Neuronal stem cell (in vitro differentiated cells): ENCODE measurements at places on chromosomes 7 and 10.

GRCh38 chr10:46328853-46329689 lies 42.3 kb downstream of the ANTXRL start:
- no peaks in the 10 kb centered on the region for H3K27me3 ChIP-seq
- DNase-seq, result no peak
- no peak overlapping the region for H3K27ac ChIP-seq

DNA sequence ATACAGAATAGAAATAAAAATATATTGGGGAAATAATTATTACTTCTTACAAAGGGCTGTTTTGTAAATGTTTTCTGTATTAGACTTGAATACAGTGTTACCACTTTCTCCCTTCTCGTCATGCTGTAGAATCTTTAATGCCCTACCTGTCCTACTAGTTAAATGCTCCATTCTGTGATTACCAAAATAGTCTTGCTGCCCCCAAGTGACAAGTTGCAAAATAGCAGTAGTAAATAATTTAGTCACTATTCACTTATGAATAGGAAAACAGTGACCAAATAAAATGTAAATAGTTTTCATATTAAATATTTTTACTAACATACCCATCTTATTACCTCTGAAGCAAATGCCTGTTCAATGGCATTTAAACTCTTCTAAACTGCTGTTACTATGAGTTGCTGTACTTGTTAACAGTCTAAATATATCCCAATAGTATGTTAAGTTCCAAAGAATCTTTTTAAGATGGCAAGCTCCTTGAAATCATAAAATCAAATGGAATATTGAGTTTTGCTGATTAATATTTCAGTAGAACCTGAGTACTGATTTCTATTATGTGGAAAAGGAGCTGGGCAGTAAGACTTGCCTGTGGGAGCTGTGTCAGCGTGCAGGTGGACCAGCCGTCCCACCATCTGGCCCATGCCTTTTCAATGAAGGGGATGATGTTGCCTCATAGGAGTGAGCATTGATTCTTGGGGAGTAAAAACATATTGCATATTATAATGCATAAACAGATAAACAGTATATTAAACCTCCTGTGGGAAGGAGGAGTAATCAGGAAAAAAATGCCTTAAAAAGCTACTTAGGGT lies 18.1 kb upstream of the OIT3 start:
- peaks cover 12% of the 10 kb centered on the region for H3K36me3 ChIP-seq
- H3K4me3 ChIP-seq, result no peak overlapping the region
- no peak for DNase-seq
- H3K4me1 ChIP-seq, result no peaks in the 10 kb centered on the region

DNA sequence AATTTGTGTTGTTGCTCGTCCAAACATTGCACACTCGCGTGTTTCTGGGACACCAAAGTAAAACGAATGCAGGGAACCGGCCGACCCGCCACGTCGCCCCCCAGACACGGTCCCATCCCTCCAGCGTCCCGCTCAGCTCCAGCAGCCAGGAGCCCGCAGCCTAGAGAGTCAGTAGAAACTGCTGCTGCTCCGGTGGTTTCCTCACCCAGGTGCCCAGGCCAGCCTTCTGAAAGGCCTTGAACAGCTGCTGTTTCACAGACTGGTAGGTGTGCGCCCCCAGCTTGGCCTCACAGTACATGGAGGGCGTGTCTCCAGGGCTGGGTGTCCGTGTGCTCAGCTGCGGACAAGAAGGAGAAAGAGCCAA lies 126.8 kb downstream of the WDR37 start:
- no peaks in the 10 kb centered on the region for H3K4me1 ChIP-seq
- H3K36me3 ChIP-seq, result no peaks in the 10 kb centered on the region
- H3K27me3 ChIP-seq, result no peaks in the 10 kb centered on the region
- no peak overlapping the region for H3K4me3 ChIP-seq
- no peak for DNase-seq

DNA sequence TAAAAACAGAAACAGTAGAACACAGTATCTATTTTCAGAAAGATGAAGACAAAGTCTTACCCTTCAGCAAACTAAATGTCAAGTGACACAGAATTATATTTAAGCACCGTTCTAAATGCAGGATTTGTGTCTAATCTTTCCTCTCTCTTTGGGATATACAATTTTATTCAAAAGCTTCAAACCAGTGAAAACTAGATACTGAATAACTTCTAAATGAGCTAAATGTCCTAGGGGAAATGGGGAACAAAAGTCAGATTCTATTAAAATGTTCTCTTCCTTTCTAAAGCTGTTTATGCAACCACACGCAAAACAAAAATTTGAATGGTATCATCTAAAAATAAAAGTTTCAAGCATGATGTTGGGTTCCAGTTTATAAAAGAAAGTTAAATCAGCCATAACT lies 136.4 kb upstream of the AOAH start:
- H3K4me3 ChIP-seq, result no peak overlapping the region
- no peaks in the 10 kb centered on the region for H3K36me3 ChIP-seq
- H3K27me3 ChIP-seq, result no peaks in the 10 kb centered on the region
- DNase-seq, result no peak

DNA sequence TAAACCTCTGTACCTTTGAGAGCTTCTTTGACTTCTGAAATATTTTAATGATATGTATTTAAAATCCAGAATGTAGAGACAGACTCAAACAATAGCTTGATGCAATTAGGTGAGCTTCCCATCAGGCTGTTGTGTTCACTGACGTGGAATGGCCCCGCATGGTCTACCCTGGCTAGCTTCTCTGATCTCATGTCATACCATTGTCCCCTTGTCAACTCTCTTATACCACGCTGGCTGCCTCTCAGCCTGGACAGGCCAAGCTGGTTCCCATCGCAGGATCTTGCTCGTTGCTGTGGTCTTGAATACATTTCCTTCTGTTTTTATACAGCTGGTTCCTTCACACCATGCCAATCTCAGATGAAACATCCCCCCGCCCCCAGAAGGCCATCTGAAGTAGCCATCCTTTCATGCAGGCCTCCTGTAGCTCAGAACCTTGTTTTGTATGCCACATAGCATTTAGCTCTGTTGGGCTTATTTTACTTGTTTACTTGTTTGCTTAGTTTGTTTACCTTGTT lies 84.2 kb downstream of the FANK1 start:
- H3K27me3 ChIP-seq, result no peaks in the 10 kb centered on the region
- DNase-seq, result no peak
- H3K4me1 ChIP-seq, result peaks cover 18% of the 10 kb centered on the region
- no peaks in the 10 kb centered on the region for H3K36me3 ChIP-seq

GRCh38 chr10:76192694-76193320 lies 761.4 kb downstream of the LRMDA start:
- no peak overlapping the region for H3K4me3 ChIP-seq
- H3K36me3 ChIP-seq, result no peaks in the 10 kb centered on the region
- H3K27ac ChIP-seq, result no peak overlapping the region
- H3K4me1 ChIP-seq, result peaks cover 5% of the 10 kb centered on the region
- no peaks in the 10 kb centered on the region for H3K27me3 ChIP-seq

GRCh38 chr7:130814778-130815335 lies 80.8 kb upstream of the KLF14 start:
- no peaks in the 10 kb centered on the region for H3K36me3 ChIP-seq
- H3K4me1 ChIP-seq, result no peaks in the 10 kb centered on the region
- no peak overlapping the region for H3K4me3 ChIP-seq
- DNase-seq, result no peak
- H3K27me3 ChIP-seq, result no peaks in the 10 kb centered on the region

DNA sequence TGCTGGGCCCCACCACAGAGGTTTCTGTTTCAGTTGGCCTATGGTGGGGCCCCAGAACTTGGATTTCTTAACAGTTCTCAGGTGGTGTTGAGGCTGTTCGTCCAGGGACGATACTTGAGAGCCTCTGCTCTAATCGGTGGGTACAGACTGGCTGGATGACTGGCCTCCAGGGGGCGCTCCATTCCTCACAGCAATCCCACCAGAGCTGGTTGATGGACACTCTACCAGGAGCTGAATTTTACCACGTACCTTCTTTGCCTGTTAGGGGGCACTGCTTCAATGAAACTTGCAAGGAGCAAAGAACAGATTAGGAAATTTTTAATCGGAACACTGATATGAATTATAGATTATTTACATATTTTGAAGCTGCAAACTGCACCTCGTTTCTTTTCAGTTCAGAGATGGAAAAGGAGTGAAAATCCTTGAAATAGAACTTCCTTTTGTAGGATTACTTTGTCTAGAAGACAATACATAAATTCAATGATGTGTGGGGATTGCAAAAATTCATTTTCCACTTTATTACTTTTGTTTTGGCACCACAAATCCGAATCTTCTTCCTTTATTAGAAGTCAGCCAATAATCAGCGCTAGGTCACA lies 44.8 kb downstream of the KBTBD2 start:
- H3K27ac ChIP-seq, result no peak overlapping the region
- H3K36me3 ChIP-seq, result no peaks in the 10 kb centered on the region
- H3K4me1 ChIP-seq, result no peaks in the 10 kb centered on the region
- no peaks in the 10 kb centered on the region for H3K27me3 ChIP-seq

DNA sequence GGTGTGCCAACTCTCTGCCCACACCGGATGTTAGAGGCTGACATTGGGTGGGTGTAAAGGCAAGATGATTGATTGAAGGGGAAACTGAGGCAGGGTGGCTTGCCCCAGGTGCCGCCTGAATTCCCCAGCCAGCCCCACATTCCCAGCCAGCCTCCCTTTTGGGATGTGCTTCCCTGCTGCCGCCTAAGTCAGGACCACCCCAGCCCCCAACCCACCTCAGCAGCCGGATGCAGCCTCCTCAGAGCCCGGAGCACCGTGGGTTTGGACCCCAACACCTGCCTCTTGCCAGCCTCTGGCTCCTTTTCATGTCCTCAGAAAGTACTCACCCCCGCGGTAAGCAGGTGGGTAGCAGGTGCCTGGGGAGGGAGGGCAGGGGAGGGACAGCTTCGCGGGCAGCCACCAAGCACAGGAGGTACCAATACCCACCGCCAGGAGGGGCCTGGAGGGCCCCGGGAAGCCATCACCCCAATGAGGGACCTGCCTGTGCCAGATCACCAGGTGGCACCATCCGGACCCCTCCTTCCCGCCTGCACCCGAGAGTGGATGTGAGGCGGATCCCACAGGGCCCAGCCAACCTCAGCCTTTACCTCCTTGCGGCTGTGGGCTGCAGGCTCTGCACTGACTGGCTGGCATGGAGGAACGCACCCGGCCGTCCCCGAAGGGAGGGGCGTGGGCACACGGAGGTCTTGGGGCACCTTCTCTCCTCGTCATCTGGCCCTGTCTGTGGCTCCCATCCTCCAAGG lies 60.5 kb downstream of the PWWP2B start:
- no peak for DNase-seq
- H3K27ac ChIP-seq, result no peak overlapping the region
- peaks cover 4% of the 10 kb centered on the region for H3K4me1 ChIP-seq
- no peaks in the 10 kb centered on the region for H3K27me3 ChIP-seq

DNA sequence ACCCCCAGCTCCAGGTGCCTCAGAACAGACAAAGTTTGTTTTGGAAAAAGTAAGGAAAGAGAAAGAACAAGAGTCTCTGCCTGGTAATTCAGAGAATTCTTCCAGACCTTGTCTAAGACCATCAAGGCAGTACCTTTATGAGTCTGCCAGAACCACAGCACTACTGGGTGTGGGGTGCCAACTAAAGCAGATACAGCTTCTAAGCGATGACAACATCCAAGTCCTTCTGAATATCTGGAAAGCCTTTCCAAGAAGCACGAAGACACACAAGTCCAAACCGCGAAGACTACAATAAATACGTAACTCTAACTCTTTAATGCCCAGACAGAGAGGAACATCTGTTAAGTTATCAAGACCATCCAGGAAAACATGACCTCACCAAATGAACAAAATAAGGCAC lies 94.3 kb downstream of the SIRT1 start:
- H3K27ac ChIP-seq, result no peak overlapping the region
- H3K4me1 ChIP-seq, result peaks cover 6% of the 10 kb centered on the region
- DNase-seq, result no peak
- no peaks in the 10 kb centered on the region for H3K27me3 ChIP-seq

DNA sequence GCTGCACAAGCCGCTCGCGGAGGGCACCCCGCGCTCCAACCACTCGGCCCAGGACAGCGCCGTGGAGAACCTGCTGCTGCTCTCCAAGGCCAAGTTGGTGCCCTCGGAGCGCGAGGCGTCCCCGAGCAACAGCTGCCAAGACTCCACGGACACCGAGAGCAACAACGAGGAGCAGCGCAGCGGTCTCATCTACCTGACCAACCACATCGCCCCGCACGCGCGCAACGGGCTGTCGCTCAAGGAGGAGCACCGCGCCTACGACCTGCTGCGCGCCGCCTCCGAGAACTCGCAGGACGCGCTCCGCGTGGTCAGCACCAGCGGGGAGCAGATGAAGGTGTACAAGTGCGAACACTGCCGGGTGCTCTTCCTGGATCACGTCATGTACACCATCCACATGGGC lies 50.0 kb downstream of the FIGNL1 start:
- no peaks in the 10 kb centered on the region for H3K36me3 ChIP-seq
- H3K27me3 ChIP-seq, result no peaks in the 10 kb centered on the region
- no peak overlapping the region for H3K4me3 ChIP-seq
- H3K4me1 ChIP-seq, result no peaks in the 10 kb centered on the region

DNA sequence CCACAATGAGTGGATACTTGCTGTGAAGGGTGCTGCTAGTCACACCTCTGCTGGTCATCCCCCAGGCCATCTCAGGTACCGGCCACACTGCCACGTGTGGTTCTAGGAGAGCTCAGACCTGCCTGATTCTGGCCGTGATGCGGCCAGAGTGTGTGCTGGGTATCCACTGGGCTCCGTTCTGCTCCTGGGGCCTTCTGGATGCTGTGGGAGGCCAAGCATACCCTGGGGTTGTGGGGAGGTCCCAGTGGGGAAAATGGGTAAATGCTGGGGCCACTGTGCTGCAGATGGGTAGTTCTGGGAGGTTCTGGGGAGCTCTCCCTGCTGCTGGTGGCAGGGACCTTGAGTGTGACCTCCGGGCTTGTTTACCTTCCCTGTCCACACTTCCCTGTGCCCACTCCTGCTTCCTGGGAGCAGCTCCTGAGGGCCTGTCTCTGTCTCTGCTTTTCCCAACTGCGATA lies 318.4 kb downstream of the GLRX3 start:
- no peak overlapping the region for H3K27ac ChIP-seq
- no peaks in the 10 kb centered on the region for H3K4me1 ChIP-seq
- H3K36me3 ChIP-seq, result no peaks in the 10 kb centered on the region

- no peak overlapping the region for H3K27ac ChIP-seq
- no peak for DNase-seq
- no peaks in the 10 kb centered on the region for H3K36me3 ChIP-seq
- no peak overlapping the region for H3K4me3 ChIP-seq
These were observed 185.7 kb upstream of the AUTS2 start for GRCh38 chr7:69412331-69413146.

- no peaks in the 10 kb centered on the region for H3K27me3 ChIP-seq
- H3K36me3 ChIP-seq, result peaks cover 71% of the 10 kb centered on the region
- no peak for DNase-seq
- no peak overlapping the region for H3K4me3 ChIP-seq
- H3K4me1 ChIP-seq, result no peaks in the 10 kb centered on the region
These were observed 207.4 kb downstream of the DIP2C start for GRCh38 chr10:482051-482501.

DNA sequence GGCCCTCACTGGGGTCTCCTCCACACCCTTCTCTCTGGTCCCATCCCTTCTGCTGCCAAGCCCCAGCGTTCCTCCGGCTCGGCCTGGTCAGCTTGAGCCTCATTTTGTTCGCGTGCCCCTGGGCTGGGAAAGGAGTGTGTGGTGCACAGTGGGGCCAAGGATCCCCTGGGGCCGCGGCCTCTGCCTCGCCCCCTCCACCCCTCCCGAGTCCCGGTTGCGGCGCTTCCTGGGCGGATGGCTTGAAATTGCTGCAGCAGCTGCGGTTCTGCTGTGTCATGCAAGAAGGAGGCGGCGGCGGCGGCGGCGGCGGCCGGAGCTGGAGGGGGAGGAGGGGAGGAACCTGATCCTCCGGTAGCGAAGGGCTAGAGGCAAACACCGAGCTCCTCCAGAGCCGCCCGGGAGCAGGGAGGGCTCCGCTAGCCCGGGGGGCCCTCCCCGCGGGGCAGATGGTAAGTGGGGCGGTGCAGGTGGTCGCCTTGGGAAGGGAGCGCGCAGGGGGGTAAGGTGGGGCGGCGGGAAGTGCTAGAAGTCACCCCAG lies 217.8 kb upstream of the MKLN1 start:
- H3K36me3 ChIP-seq, result no peaks in the 10 kb centered on the region
- H3K27me3 ChIP-seq, result no peaks in the 10 kb centered on the region
- peak overlapping the region; percentile 56 for H3K4me3 ChIP-seq
